ENCODE measurements at places on chromosomes 5 and 9.
A peak's percentile ranks its signal among the peaks of the same experiment; 100 is the strongest.

GRCh38 chr5:126182971-126183695 is 240.1 kb upstream of the GRAMD2B start:
- DNase-seq: no peak

GRCh38 chr9:131731644-131732043 is 8.2 kb downstream of the RAPGEF1 start:
- DNase-seq: no peak

DNA sequence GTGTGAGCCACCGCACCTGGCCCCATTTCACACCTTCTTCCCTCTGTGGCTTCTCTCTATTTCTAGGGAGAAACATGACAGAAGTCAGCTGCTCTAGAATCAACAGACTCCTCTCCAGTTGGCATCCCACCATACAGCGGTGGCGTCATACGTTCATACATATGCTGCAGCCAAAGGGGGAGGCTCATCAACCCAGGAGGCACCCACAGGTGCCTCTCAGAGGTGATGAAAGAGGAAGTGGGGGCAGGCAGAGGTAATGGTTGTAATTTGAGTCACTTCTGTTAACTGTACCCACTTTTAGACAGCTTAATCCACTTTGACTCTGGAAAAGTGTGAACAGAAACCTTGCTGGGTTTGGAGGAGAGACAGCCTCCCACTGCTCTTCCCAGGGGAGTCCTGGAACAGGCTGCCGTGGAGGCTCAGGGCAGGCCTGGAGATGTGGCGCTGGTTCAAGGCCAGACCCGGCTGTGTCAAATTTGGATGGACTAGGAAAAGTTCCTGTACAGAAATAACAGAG is 47.3 kb upstream of the SUB1 start:
- no peak for DNase-seq

- peak; percentile 25 for DNase-seq
These were observed 56.8 kb downstream of the FGF10 start for GRCh38 chr5:44332285-44332971.

DNA sequence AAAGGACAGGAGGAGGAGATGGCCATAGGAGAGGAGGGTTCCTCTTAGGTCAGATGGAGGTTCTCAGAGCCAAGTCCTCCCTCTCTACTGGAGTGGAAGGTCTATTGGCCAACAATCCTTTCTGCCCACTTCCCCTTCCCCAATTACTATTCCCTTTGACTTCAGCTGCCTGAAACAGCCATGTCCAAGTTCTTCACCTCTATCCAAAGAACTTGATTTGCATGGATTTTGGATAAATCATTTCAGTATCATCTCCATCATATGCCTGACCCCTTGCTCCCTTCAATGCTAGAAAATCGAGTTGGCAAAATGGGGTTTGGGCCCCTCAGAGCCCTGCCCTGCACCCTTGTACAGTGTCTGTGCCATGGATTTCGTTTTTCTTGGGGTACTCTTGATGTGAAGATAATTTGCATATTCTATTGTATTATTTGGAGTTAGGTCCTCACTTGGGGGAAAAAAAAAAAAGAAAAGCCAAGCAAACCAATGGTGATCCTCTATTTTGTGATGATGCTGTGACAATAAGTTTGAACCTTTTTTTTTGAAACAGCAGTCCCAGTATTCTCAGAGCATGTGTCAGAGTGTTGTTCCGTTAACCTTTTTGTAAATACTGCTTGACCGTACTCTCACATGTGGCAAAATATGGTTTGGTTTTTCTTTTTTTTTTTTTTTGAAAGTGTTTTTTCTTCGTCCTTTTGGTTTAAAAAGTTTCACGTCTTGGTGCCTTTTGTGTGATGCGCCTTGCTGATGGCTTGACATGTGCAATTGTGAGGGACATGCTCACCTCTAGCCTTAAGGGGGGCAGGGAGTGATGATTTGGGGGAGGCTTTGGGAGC is 3.1 kb downstream of the EGR1 start:
- no peak for DNase-seq

- peak; percentile 54 for DNase-seq
These were observed 64.9 kb downstream of the CDC42SE2 start for GRCh38 chr5:131328536-131329285.

DNA sequence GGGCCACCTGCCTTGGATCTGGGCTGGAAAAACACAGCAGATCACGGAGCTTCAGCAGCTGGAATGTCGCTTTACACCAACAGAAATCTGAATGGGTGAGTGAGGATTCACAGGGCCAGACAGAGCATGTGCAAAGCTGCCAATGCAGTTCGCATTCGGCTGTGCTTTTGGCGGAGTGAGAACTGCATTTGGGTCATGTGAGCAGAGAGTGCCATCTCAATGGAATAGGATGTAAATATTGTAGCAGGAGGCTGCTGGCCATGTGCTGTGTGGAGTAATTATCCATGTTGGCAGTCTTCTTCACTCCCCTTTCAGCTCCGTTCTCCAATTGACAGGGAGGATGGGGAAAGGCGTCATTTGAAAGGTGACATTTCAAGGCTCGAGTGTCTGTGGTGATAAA is at the start of gene ANKRD55:
TSS of gene ANKRD55 (minus strand) at position 101 of the 400 bp plus-strand sequence. CDS start 417 bp downstream, outside the sequence.
- DNase-seq: no peak

DNA sequence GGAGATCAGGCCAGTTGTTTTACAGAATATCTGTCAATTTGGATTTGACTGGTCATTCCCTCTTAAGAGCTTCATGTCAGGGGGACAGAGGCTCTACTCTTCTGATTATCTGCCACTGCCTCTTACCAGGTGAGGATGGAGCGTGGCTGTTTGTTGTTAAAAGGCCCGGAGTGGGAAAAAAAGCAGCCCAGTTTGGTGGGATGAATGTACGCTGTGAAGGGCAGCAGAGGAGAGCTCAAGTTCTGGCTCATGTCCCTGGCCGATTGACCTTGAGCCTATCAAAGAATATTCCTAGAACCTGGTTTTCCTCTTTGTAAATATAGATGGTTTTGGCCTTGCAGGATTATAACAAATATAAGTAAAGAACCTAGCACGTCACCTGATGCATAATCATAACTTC is 16.3 kb upstream of the SHB start:
- DNase-seq: no peak

GRCh38 chr9:78188594-78188993 is 47.3 kb upstream of the CEP78 start:
- DNase-seq: no peak

DNA sequence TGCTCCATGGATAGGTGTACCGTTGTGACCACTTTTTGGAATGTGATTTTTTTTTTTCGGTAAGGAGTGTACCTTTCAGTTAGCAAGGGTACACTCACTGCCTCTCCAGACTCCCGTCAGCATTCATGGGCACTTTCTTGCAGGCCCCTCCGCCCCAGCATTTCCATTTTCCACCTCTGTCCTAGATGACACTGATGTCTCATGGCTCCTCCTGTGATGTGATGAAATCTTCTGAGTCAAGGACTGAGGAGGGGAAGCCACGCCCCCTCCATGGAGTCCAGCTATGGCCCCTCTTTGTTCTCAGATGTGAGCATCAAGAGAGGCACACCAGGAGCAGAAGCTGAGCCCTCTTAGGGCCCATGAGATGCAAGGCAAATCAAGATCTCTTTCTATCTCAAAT is 61.8 kb downstream of the CTSL start:
- DNase-seq: no peak

GRCh38 chr9:135963338-135963737 is 2.2 kb upstream of the UBAC1 start:
- DNase-seq: no peak

DNA sequence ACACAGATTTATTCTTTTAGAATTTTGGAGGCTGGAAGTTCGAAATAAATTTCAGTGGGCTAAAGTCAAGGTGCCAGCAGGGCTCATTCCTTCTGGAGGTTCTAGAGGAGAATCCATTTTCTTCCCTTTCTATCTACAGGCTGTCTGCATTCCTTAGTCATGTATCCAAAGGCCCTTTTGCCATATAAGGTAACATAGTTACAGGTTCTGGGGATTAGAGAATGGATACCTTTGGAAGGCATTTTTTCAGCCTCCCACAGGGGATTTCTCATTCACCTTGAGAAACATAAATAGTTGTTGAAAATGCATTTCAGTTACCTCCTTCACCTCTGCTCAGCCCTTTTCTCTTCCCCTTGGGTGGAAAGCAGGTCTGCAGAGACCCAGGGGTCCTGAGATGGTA is 280.0 kb upstream of the MAP3K1 start:
- no peak for DNase-seq

- DNase-seq: no peak
These were observed 125.3 kb upstream of the TMEM161B start for GRCh38 chr5:88393716-88394535.

GRCh38 chr9:100598641-100599145 is 20.8 kb downstream of the CAVIN4 start:
- DNase-seq: no peak

- no peak for DNase-seq
These were observed 7.9 kb upstream of the ADGRD2 start for GRCh38 chr9:124442379-124442778.

DNA sequence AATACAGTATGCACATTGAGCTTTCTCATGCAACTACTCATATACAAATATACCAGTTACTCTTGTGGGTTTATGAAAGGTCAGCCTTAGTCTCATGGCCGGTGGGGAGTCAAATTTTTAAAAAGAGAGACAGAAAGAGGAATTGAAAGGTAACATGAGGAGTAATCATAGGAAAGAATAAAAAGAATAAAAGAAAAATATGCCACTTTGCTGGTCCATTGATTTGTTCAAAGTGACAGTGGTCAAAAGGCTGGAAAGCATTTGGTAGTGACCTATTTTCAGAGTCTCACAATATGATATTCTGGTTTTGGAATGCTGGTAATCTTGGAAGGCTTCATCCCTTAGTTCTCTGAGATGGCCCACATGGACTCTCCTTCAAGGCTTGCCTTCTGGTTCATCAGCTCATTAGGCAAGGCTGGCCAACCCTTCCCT is 67.0 kb downstream of the ZNF366 start:
- DNase-seq: no peak

DNA sequence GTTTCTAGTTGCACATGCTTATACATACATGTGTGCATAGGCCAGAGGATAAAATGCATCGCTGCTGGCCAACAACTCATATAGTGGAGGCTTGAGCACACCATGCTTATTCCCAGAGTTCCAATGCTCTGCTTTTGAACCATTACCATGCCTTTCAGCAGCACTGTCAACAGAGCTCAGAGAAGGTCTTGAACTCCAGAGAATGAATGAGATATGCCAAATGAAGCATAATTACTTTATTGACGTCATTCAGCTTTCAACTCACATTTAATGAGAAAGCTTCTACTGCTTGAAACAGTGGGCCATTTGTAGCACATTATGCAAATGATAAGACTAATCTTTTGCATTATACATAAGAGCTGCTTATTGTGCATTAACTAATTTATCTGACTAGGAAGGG is 765.3 kb upstream of the GRAMD2B start:
- DNase-seq: no peak

DNA sequence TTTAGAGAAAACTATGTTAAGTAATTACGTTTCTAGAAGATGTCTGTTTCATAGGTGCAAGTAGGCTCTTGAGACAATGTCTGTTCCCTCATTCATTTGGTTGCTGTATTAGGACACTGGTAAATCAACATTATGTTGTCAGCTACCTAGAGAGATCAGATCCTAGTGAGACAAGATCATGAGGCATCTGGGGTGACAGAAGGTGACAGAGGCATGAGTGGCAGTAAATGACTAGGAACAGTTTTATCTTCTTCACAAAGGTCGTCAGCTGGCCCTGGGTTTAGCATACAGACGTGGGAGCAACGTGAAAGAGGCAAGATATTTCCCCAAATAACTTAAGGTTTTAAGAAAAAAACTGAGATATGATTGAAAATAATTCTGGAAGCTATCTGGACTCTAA is 1926.3 kb upstream of the WWC1 start:
- no peak for DNase-seq

DNA sequence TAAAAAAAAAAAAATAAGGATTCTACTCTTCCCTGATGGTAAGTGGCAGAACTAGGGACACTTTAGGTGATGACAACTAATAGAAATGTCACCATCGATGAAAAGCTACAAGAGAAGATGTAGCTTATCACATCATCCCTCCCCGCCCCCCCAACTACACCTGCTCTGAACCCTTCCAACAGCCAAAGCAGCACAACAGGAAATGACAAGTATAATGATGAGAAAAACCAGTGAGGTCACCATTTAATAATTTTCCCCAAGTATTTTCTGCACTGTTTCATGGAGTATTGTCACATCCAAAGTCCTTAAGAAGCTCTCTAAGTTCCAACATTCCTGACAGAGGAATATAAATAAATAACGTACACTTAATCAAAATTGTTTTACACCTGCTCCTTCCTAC is 221.4 kb downstream of the EFNA5 start:
- DNase-seq: no peak

GRCh38 chr5:93660677-93661076 is 77.7 kb downstream of the NR2F1 start:
- no peak for DNase-seq

DNA sequence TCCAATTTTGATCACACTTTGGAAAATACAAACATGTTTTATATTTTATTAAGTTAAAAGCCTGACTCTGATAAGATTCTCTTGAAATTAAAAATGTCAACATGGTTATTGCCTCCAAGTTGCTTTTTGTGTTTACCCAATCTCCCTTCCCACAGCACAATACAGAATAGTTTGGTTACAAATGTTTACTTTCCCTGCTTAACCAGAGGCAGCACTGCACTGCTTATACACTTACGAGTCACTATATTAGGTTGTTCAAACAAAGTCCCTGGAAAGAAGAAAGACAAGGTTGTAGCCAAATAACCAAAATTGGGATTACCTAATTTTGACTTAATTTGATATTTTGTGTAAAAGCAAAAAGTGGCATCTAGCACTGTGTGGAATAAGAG is 25.9 kb downstream of the SRFBP1 start:
- DNase-seq: no peak

GRCh38 chr5:50445296-50445949 is 4.3 kb upstream of the EMB start:
- no peak for DNase-seq

- DNase-seq: no peak
These were observed 126.3 kb downstream of the ARHGAP26 start for GRCh38 chr5:142896325-142897007.

GRCh38 chr5:64518793-64519192 is 13.0 kb downstream of the RGS7BP start:
- no peak for DNase-seq

- no peak for DNase-seq
These were observed 72.9 kb upstream of the ALDH1B1 start for GRCh38 chr9:38319496-38320173.

- DNase-seq: no peak
These were observed 718.9 kb upstream of the MEF2C start for GRCh38 chr5:89601880-89602279.

DNA sequence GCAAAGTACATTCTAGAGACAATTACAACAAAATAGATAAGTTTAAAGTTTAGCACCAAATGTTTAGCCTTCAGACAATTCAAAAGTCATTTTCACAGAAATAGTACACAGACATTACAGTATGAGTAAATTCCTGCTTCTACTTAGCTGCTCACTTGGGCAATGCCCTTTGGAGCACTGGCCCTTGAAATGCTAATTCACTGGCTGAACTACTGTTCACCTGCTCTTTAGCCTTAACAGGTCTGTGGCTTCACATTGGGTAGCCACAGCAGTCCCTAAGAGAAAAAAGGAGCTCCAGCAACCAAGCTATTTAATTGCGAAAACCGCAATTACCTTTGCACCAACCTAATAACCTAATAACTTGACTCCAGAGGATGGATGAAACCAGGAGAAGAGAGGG is 916.2 kb upstream of the DMAC1 start:
- no peak for DNase-seq

- no peak for DNase-seq
These were observed 14.0 kb downstream of the OSTF1 start for GRCh38 chr9:75102177-75102790.

- no peak for DNase-seq
These were observed 85.2 kb downstream of the RASGRF2 start for GRCh38 chr5:81045389-81045807.

- DNase-seq: no peak
These were observed 181.6 kb upstream of the FST start for GRCh38 chr5:53298841-53299240.

Data from Panc1 (cell line).